Activated CD8-positive, alpha-beta T cell treated with anti-CD3 and anti-CD28 coated beads for 36 hours (primary cell): ENCODE measurements at places on chromosomes 3 and 15.

DNA sequence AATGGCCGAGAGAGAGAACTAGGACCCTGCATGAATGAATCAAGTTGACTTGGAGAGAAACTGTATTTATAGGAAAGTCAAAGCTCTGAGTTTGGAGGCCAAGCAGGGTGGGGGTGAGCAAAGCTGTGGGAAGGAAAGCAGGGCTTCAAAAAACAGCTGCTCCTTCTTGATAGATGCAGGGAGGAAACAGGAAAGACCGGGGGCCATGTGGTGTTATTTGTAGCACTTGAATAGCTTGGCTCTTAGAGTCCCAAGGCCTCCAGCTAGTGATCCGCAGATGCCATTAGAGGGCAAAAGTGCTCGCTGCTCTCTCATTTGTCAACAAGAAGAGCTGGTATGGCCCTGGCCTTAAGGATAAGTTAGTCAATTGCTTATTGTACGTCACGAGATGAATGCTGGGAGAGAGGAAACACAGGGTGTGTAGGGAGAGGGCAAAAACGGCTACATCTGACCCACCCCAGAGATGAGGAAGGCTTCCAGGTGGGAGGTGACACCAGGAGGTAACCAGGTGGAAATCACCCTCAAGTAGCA is at the start of gene ALG1L2:
ALG1L2 (plus strand) TSS at position 481 of the 531 bp plus-strand sequence. CDS start 186 bp downstream, outside the sequence.
- no peak for DNase-seq

GRCh38 chr3:119352034-119352609 is 57.9 kb downstream of the ARHGAP31 start:
- peak; percentile 71 for DNase-seq

DNA sequence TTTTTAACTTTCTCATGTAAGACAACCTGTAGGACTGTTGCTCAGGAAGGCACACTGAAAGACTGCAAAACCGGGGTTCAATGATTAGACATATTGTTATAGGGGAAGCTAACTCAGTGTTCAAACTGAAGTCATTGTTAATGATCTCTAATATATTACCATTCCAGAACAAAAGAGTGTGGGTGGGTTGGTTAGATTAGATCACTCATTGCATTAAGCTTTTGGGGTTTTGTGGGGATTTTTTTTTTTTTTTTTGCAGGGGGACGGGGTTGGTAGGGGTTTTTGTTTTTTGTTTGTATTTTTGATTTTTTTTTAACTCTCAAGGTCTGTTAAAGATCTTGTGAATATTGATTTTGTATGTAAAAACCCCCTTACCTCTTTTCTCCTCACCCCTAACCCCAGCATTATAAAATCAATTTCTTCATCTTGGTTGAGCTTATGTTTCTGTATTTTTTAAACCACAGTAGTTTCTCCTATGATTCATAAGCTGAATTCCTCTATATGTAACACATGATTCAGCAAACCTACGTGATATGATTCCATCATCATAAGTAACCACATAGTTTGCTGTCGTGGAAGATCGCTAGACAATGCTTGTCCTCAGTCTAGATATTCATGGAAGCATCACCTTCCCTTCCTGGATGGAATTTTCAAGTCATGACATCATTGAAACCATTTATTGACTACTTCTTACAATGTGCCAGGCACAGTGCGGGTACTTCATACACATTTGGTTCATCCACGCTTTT is 544.1 kb upstream of the MDFIC2 start:
- DNase-seq, result no peak

- DNase-seq, result no peak
Measured at GRCh38 chr3:11136116-11136515, 18.2 kb upstream of the HRH1 start.

GRCh38 chr3:147418808-147419701 is 9.9 kb downstream of the ZIC1 start:
- DNase-seq, result no peak

GRCh38 chr15:44010089-44010488 is 183.3 kb downstream of the WDR76 start:
- DNase-seq, result no peak

DNA sequence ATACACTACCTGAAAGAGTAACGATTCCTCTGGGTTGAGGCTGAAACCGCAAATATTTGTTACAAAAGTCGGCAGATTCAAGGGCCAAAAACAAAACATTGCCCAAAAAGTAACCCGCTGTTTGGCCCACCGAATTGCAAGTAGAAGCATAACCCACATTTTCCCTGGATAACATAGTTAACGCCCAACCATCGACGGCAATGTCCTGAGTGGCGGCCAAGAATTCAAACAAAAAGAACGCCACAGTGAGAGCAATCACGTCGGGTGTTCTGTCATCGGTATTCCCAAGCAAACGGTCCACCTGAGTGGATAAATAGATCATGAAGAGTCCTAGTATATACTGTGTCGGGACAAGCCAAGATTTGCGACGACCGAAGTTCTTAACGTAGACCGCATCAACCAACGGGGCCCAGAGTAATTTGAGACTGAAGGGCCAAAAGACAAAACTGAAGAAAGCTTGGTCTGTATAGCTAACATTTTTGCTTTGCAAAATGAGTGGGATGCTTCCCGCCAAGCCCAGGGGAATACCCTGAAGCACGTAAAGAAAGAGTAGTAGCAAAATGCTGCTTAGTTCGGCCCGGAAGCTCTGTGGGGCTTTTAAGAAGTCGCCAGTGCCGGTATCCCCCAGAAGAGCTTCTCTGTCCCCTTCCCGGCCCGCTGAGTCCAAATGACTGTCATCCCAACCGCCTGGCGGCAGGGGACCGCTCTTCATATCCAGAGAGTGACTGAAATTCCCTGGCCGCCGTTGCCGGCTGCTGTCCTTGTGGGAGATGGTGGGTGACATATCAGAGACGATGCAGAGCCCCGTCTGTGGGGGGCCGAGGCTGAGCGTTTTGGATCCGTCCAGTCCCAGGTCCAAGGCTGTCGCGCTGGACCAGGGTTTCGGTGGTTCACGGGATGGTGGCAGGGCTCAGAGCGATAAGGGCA is 750 bp downstream of the SLC33A1 start:
- DNase-seq, result peak; percentile 71

DNA sequence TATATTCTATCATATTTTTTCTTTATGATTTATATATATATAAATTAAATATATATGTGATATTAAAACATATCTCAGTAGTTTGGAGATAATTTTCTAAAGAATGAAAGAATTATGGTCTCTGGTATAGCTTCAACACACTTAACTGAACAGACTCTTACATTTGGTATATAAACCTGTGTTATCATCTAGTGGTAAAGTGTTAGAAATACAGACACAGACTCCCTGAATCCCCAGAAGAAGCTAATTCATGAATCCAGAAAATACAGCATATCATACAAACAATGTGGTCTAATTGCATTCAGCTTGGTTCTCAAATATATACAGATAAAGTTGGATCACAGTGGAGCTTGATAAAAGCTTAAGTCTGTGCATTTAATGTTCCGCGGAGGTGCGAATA is 1100.4 kb downstream of the ROBO2 start:
- no peak for DNase-seq

GRCh38 chr3:108555966-108556581 is 33.2 kb downstream of the CIP2A start:
- DNase-seq, result no peak

GRCh38 chr3:19960696-19961095 is 13.8 kb downstream of the RAB5A start:
- DNase-seq, result no peak

DNA sequence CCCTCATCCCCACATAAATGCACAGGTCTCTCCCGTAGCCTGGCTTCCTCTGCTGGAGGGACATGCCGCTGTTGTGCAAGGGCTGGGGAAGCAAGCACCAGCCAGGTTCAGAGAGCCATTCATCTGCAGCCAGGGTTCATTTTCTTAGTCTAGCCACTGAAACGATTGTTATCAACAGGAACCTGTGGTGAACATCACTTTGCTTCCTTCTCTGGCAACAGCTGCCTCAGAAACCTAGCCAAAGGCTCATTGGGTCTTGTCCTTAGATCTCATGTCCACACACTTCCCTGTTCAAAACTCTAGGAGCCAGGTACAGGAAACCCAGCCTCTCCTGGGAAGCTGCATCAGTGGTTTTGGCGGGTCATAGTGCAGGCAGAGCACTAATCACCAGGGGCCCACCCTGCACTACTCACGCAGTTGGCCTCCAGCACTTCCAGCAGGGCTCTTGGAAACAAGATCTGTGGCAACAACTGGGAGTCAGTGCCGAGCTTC is 47.0 kb downstream of the OXNAD1 start:
- DNase-seq, result peak; percentile 62

DNA sequence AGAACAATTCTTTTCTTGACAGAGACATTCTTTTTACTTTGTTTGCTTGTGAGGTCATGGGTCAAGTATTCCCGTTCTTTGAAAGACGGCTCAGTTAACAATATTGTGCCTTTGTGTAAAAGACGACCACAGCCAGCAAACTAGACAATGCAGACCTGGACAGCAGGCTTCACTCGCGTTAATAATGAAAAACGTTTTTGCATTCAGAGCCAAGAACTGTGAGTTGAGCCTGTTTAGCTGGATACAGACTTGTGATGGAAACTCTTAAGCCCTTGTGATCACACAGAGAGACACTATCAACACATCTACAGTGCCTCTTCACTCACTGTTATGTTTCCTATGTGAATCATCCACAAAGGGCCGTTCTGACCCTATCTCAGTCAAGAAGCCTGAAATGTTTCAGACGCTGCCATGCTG is 37.3 kb upstream of the CMTM7 start:
- no peak for DNase-seq

DNA sequence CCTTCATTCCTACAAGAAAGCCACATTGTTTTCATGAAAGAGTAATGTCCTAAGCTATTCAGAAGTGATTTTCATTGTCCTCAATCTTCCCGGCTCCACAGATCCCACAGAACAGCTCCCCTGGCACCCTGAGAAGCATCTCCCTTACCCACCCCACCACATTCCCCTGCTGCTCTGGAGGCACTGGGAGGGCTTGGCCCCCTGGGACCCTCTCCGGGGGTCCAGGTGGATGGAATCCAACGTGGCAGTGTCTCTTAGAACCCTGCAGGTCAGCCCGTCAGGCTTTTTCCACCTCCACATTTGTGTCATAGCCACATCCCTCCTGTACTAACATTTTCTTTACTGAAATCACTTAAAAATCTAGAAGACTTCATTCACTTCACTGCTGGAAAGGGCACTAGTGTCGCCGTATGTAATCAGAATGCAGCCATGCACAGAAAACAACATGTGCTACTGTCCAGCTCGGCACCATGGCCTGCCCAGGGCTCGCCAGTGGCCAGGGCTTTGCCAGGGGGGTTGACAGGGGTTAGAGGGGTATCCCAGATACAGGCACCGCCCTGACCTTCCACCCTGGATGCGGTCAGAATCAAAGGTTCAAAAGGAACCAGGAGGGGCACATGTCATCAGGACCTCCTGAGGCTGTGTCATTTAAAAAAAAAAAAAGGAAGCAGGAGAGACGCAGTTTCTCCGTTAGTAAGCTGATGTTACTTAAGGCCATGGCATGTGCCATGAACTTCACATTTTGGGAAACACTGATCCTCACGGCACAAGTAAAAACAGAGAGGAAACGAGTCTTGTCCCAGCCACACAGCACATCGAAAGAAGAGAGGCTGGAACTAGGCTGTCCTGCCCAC is 106.3 kb downstream of the LSM3 start:
- DNase-seq, result no peak

DNA sequence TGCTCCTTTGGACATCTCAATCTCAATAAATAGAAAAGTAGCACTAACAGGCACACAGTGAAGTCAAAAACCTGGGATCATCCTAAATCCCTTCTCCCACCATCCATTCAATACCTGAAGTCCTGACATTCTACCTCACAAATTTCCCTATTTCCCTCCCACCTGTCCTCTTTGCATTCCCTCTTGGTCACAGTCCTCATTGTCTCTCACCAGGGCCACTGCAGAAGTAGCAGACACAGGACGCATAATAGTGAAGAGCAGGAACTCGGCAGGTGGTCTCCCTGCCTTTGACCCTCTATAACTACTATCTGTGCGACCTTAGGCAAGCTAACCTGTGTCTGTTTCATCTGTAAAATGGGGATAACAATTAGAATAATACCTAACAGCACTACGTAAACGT is 2.3 kb downstream of the THOC7 start:
- DNase-seq, result no peak

DNA sequence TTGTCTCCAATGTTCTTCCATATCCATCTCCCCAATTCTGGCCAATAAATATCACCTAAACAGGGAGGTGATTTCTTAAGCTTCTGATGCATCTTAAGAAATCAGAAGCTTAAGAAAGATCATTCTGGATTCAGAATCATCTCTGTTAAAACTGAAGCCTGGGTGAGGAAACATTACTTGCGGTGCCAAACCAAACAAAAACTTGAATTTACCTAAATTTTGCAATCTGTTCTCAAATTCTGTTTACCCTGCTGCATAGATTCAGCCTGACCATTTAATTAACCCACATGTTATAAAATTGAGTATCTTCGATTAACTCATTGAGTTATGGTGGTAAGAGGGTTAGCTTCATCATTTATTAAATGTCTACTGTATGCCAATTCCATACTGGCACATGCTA is 204.4 kb upstream of the ZNF385D start:
- no peak for DNase-seq

- no peak for DNase-seq
Measured at GRCh38 chr3:151538456-151539393, 77.9 kb upstream of the IGSF10 start.

GRCh38 chr3:175493301-175493700 is 634.2 kb downstream of the NAALADL2 start:
- no peak for DNase-seq

GRCh38 chr3:119912220-119912619 is 130.3 kb downstream of the NR1I2 start:
- DNase-seq, result no peak

GRCh38 chr3:184663356-184663755 is 48.5 kb downstream of the MAGEF1 start:
- DNase-seq, result no peak

- DNase-seq, result no peak
Measured at GRCh38 chr3:42732829-42733459, 30.3 kb upstream of the HHATL start.

DNA sequence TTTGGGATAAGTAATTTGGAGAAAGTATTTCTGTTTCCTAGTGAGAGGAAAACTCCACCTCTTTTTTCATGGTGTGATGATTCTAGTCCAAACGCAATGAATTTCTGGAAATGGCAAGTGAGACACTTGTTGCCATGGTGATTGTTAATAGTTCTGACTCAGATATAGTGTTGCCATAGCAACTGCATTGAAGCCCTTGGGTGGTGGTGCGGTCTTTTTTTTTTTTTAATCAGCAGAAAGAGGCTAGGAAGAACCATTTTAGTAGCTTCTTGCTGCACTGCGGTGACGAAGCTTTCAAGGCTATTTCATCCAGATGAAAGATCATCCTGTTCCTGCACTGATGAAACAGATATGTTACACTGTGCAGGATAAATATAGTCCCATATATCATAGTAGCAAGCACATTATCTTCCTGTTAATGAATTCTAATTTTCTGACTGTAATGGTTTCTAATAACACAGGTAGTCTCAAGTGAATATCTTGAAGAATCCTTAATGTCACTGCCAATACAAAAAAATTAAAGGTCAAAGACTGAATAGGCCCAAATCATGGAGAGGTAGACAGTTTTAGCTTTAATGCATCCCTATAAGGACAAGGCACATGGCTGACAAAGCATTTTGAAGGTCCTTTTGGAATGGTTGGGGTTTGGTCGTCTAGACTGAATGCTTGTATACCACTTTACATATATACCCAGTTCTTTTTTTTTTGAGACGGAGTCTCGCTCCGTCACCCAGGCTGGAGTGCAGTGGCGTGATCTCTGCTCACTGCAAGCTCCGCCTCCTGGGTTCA is 125.1 kb upstream of the ZBTB20 start:
- DNase-seq, result no peak
